Activated effector memory CD4-positive, alpha-beta T cell treated with anti-CD3 and anti-CD28 coated beads, Interleukin-2, amount 50 U/mL, for 16 hours (primary cell): ENCODE measurements at places on chromosomes 2 and 18.

- no peak for DNase-seq
These were observed 40.5 kb downstream of the SCN9A start for GRCh38 chr2:166335284-166335683.

- no peak for DNase-seq
These were observed 45.9 kb downstream of the MARCO start for GRCh38 chr2:118987886-118988285.

- DNase-seq = no peak
These were observed 172.7 kb downstream of the ANAPC1 start for GRCh38 chr2:111711270-111711669.

DNA sequence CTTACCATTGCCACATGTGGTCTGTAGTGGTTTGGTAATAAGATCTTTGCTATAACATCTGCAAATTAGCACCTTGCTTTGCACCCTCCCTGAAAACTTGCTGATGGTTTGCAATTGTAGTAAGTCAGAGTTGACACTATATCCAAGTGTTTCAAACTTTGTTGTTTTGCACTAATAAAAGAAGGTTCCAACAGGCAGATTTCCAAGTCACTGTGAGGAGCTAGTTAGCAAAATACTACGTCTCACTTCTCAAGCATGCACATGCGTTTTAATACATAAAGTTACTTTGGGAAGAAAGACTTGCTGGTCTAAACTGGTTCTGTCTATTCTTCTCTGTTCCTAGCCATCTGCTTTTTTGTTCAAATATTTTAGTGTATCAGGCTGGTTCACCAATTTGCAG is 103.7 kb upstream of the ZNF521 start:
- no peak for DNase-seq

- DNase-seq = no peak
These were observed 5.9 kb upstream of the SLC8A1 start for GRCh38 chr2:40457837-40458236.

GRCh38 chr18:33581856-33582255 is 3.8 kb downstream of the ASXL3 start:
- no peak for DNase-seq

GRCh38 chr2:84768840-84769239 is 112.0 kb downstream of the TRABD2A start:
- DNase-seq = no peak

- DNase-seq = no peak
These were observed 208.8 kb downstream of the CDH2 start for GRCh38 chr18:27967913-27968824.

DNA sequence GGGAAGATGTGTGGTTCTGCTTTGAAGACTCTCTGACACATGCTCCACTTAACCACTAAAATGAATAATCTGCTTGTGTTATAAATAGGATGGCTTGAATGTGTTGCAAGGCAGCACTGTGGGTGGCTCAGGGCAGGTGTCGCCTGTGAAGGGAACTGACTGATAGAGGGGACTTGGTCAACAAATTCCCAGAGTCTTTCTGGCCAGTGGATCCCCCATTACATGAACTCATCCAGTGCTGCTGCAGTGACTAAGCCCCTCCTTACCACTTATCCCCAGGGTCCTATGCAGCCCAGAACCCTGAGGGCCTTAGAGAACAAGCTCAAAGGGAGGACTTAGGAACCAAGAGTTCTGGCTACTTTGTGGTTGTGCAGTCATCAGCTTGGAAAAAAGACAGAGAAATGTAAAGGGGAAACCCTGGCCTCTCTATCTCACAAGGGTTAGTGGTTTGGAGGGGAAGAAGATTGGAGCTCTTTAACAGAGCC is 226.2 kb upstream of the TNP1 start:
- DNase-seq = no peak

DNA sequence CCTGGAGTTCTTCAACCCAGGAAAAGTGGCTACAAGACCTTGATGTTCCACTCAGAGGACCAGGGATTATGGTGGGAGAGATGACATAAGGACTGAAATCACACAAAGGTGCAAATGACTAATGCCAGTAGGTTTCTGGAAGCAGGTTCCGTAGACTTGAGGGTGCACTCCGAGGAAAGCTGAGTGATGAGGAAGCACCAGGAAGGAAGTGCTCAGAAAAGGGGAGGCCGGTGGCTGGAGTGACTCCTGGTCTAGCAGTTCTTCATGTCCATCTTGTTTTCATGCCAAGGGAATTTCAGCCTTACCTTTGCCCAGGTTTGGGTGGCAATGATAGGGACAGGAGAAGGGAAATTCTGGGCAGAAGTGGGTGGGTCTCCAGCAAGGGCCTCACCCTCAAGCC is 74.5 kb downstream of the TMEM17 start:
- no peak for DNase-seq

GRCh38 chr2:19185086-19185485 is 173.3 kb downstream of the OSR1 start:
- DNase-seq = no peak

DNA sequence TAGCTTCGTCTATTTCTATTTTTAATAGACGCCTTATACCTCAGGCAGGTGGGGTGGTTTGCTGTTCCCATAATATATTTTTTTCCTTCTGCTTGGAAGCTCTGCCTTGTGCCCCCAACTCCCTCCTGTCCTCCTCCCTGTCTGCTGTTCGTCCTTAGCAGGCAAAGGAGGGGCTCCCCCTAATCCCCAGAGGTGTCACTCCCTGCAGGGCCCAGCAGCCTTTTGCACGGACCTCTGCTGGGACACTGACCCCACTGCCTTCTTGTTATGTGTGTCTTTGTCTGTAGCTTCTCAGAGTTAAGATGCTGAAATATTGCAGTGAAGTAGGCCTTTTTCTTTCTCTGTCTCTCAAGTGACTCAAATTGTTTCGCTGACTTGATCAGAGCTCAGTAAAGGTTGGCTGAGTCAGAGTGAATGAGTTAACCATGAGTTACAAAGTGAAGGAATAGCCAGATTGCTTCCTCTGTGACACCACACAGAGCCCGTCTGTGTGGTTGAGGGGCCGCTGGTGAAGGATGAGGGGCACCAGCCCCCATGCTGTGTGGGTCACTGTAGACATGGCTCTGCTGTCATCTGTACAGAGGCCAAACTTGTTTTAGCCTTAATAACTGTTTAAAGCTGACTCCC is 47.7 kb downstream of the PRKCE start:
- no peak for DNase-seq

GRCh38 chr2:48434101-48434500 is 95.9 kb upstream of the STON1 start:
- no peak for DNase-seq

- peak; percentile 68 for DNase-seq
These were observed 27.6 kb downstream of the PAX8 start for GRCh38 chr2:113251118-113251517.

DNA sequence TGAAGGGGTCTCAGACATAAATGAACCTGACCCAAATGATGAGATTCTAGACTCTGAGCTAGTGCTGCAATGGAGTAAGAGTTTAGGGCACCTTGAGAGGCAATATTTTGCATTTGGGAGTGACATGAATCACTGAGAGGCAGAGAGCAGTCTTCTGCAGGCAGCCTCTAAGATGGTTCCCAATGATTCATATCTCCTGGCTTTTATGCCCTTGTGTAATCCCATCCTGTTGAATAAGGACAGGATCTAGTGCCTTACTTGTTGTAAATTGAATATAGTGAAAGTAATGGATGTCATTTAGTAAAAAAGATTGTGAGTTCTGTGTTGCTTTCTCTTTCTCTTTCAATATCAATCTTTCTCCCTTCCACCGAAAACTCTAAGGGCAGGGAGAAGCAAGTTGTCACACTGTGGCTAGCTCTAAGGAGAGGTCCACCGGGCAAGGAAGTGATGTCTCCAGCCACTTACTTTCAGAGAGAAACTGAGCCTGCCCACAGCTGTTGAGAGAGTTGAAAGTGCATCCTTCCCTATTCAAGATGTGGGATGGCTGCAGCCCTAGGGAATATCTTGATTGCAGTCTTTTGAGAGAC is 144.7 kb downstream of the TRIB2 start:
- no peak for DNase-seq

GRCh38 chr2:144890828-144891227 is 370.9 kb upstream of the ZEB2 start:
- no peak for DNase-seq

DNA sequence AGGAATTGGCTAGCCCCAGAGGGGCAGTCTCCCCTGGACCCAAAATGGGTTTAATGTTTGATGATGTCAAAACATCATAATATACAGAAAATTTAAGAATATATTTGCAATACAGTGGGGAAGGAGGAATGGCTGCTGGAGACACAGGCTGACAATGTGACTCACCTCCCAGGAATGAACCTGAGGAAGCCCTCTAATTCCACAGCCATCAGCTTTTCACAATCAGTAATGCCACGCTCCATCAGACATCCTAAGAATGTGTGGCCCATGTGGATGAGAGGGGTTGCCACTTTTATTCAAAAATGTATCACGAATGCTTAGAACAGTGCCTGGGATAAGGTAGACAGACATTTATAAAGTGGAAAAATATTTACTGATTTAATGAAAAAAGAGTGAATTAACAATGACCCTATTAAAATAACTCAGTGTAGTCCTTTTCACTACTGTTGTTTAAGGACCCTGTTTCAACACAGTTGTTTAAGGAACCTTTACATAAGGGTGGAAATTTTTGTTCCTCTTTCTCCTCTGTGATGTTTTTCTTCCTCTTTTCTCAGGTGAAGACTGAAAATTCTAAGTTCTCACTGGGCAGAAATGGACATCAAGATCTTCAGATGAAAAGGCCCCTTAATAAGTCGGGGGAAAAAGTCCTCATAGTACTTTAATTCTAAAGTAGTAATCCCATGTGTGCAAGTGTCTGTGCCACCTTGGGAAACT is 17.5 kb upstream of the TMEM163 start:
- no peak for DNase-seq

DNA sequence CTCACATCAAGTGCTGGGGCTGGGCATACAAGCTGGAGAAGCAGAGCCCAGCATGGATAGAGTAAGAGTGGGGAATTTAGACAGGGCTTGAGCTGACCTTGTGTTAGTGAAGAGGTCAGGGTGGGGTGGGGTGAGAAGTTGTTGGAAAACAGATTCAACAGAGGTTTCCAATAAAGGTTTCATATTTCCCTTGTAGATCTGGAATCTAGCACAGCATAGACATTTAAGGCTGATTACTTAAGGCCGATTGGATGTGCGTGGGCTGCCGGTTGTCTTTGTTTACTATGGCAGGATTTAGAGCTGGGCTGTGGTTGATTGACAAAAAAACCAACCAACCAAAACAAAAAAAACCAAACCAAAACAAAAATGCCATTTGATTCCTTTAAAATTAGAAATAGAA is 114.9 kb upstream of the SEC11C start:
- no peak for DNase-seq

DNA sequence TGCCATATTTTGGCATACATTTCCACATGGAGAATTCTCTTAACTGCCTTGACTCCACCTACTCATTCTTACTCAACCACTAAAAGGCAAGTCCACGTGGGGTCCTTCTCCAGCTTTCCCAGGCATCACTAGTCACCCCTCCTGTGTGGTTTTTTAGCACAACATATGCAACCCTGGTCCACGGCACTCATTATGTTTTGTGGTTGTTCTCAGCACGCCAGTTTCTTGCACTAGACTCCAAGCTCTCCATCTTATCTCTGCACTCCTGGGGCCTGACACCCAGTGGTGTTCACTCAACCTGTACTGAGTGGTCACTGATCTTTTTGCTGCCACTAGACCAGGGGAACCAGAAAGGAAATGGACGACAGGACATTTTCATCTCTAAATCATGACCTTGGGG is 18.0 kb downstream of the MARCHF4 start:
- no peak for DNase-seq

GRCh38 chr2:31282634-31283033 is 48.7 kb downstream of the EHD3 start:
- DNase-seq = no peak

GRCh38 chr2:9401059-9401547 is 22.2 kb downstream of the ITGB1BP1 start:
- DNase-seq = peak; percentile 60

DNA sequence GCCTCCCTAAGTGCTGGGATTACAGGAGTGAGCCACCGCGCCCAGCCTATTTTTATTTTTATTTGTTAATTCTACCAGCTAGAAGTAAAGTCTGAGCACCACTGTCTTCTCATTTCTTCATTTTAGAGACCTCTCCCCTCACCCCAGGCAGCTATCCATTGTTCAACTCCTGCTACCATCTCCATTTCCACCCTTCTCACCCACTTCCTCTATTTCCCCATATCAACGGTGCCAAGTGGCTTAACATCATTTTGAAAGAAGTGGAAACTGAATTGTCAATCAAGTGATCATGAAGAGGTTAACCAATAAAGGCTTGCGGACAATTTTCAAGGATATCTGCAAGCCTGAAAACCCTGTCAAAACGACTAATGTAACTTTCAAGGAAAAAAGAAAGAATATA is 323.1 kb downstream of the NBAS start:
- DNase-seq = no peak

DNA sequence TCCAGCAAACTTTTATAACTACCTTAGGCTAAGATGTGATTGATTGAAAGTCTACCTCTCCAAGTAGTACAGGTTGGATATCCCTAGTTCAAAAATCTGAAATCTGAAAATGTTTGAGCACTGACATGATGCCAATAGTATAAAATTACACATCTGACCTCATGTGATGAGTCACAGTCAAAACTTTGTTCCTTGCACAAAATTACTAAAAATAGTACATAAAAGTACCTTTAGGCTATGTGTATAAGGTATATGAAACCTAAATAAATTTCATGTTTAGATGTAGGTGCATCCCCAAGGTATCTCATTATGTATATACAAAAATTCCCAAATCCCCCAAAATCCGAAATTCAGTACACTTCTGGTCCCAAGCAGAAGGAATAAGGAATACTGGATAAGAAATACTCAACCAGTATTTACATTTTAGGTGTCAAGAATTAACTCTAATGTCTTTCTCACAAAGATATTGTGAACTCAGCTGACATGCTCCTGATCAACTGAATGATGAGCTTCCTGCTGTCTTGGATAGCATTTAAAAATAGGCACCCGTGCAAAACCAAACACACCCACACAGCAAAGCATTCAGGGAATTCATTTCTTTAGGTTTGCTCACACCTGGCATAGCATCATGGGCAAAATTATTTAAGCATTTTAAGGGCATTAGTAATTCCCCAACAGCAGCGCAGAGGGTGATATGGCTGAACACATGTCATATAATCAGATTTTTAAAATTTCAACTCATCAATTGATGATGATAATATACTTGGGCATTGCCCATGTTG is 497.4 kb upstream of the MEIS1 start:
- no peak for DNase-seq

DNA sequence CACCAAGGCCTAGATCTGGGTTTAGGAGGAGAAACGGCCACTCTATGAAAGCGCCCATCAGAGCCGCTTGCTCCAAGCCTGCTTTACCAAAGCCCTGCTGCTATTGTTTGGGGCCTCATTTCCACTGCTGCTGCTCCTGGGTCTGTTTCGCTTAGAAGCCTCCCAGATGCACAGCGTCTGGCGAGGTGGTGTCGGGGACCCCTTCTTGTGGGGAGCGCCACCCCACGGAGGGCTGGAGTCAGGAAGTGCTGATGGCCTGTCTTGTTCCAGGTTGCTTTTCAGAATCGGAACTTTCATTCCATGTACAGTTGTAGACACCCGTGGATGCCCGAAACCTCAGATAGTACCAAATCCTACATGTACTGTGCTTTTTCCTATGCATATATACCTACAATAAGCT is 204.9 kb upstream of the TWIST2 start:
- no peak for DNase-seq
